ENCODE measurements at places on chromosomes 7 and 10.

DNA sequence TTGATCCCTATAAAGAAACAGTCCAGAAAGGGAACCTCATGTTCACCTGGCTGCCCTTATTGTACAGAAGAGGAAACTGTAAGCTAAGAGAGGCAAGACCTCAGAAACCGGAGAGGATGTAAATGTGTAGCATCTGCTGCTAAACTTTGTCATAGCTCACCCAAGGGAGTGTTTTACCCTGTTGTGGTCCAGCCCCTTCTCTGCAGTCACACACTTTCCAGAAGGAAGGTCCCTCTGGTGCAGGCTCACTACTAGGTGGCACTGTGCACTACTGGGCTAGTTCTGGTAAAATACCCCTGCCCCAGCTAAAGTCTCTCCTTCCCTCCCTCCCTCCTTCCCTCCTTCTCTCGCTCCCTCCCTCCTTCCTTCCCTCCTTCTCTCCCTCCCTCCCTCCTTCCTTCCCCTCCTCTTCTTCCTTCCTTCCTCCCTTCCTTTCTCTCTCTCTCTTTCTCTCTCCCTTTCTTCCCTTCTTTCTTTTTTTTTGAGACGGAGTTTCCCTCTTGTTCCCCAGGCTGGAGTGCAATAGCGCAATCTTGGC is 42.5 kb upstream of the LCOR start:
- peak; percentile 63 for DNase-seq

- DNase-seq = no peak
Observed at GRCh38 chr10:60461688-60462087, 72.0 kb upstream of the ANK3 start.

DNA sequence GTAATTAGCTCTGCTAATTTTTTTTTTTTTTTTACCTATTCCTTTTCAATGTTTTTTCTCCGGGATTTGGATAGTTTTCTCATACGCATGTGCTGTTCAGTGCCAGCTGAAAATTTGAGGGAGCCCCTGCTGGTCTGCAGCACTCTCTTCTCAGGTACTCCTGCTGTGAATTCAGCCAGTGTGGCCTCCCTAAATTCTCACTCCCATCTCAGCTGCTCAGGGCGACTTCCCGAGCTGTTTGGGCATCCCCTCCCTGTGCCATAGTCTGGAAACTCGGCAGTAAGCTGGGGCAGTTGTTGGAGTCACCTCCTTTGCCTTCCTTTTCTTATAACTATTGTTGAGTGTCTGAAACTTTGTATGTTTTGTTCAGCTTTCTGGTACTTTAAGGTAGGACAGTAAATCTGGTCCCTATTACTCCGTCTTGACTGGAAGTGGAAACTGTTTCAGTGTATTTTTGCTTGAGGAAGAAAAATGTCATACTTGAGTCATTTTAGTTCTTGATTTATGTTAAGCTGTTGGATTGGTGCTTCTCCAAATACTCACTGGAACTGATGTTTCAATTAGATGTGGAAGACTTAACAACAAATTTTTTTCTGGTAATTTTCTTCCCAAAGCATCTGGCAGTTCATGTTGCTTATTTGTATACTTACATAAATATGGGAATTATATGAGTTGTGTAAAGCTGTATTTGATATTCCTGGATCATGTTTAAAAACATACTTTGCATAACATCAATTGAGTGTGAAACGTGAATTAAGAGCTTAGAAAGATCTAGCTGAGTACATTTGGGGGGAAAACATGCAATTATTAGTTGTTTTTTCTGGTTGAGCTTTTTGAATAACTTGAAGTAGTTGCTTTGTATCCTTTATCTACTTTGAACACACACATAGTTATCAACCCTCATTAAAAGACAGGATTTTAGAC is 33.7 kb downstream of the MINPP1 start:
- no peak for DNase-seq

GRCh38 chr10:4647109-4647785 is 178.8 kb upstream of the AKR1E2 start:
- DNase-seq = no peak

- DNase-seq = peak; percentile 96
Observed at GRCh38 chr7:135147899-135148721, at the start of gene TMEM140. TMEM140 (plus strand) TSS chr7:135148072; CDS start chr7:135164442, 16,370 bp downstream.

DNA sequence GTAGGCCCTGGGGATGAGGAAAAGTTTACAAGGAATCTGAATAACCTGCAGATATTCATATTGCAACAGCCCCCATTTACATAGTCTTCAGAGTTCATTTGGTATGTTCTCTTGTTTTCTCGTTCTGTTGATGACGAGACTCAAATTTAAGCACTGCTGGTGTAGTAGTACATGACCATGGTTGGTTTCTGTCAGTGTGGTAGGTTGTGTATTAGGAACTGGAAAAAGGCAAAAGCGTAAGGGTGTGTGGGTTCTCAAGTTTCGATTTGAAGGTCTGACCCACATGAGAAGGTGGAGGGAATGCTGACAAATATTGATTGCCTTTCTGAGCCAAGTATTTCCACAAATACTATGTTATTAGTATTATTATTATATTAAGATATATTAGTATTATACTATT is 151.7 kb downstream of the AUTS2 start:
- DNase-seq = no peak

GRCh38 chr7:151394076-151395035 is 15.5 kb downstream of the WDR86 start:
- DNase-seq = no peak

- DNase-seq = no peak
Observed at GRCh38 chr10:3067859-3068179, 471 bp downstream of the PFKP start.

DNA sequence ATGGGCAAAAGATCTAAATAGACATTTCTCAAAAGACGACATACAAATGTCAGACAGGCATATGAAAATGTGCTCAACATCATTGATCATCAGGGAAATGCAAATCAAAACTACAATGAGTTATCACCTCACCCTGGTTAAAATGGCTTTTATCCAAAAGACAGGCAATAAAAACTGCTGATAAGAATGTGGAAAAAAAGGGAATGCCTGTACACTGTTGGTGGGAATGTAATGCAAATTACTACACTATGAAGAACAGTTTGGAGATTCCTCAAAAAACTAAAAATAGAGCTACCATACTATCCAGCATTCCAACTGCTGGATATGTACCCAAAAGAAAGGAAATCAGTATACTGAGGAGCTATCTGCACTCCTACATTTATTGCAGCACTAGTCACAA is 18.0 kb downstream of the GSDME start:
- no peak for DNase-seq

DNA sequence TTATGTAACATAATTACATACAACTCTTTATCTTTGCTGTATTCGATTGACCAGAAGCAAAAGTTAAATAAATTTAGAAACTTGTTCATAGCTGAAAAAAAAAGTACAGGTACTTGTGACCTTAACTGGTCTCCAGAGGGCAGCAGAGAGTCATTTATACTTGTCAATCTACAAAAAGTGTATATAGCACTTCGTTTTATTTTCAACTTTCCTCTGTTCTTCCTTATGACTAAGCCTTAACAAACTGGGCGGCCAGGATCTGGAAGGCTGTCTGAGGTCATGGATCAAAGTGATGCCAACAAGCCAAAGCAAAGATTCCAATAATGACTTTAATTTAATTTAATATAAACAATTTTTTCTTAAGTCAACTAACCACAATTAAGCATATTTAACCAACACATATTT is 29.8 kb downstream of the C10orf67 start:
- peak; percentile 66 for DNase-seq

- DNase-seq = no peak
Observed at GRCh38 chr7:33530664-33531063, 374.7 kb upstream of the BMPER start.

DNA sequence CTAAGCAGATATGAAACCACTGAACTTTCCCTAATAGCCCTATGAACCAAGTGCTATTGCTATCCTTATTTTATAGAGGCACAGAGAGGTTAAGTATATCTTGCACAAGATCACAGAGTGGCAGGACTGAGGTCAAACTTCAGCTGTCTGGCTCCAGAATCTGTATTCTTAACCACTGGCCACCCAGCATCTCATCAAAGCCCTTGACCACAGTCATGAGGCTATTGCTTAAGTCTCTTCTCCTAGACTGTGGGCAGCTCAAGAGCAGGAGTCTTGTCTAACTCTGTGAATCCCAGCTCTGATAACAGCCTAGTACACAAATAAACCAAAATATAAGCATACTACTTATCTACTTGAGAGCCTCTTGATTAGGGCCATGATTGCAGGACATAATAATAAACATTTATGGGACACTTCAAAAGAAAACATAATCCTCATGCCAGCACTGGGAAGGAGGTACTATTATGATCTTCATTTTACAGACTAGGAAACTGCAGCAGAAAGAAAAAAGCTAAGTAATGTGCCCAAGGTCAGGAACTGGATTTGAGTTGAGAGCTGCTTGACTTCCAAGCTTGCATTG is 22.4 kb upstream of the SMC3 start:
- DNase-seq = peak; percentile 63

DNA sequence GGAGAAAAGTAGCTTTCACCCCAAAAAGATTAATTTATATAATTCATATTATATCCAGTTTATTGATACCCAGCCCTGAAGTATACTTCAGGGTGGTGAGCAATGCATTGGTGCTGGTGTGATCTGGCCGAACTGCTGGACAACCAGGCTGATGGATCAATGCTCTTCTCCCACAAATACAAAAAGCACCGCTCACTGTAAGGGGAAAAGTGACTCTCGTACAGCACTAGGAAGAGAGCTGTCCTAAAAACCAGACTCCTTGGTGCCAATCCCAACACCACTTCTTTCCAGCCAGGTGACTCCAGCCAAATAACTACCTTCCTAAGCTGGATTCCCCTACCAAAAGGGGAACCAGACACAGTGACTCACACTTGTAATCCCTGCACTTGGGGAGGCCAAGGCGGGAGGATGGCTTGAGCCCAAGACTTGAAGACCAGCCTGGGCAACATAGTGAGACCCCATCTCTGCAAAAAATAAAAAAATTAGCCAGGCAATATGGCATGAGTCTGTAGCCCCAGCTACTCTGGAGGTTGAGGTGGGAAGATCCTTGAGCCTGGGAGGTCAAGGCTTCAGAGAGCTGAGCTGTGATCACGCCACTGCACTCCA is 13.1 kb upstream of the TNPO3 start:
- no peak for DNase-seq

DNA sequence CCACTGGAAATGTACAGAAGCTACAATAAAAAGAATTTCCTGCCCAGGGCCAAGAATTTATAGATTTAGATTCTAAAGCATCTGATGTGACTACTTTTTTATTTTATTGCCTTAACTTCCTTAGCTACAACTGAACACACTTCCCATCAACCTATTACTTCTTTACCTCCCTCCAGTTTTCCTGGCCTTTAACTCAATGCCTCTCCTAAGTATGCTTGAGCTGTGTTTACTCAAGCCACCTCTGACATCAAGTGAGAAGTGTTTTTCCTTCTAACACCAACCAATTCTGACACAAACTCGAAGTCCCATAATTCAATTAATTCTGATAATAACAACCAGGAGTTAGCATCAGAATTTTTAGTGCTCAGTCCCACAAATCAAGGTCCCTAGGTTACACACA is 170.0 kb downstream of the IMMP2L start:
- no peak for DNase-seq

DNA sequence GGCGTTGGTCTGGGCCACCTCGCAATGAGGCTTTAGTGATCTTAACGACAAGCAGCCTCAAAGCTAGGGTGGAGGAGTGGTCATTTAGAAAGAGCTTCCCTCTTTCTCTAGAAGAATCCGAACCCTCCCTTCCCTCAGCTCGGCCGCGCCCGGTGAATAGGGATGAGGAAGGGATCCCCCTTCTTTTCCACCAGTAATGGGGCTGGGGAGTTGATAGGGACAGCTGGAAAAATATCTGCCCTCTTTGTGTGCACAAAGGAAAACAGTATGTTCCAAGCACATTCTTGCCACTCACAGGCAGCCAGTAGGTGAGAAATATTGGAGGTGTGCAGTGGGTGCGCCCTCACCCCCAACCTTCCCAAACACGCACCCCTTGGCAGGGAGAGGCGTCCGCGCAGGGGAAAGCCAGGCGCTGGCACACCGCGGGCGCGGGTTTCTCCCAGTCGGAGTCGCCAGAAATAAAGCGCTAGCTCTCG is 6.5 kb downstream of the DLX5 start:
- DNase-seq = no peak

Data from H4 (cell line).